ENCODE measurements at places on chromosomes 13 and 19. TPM values are rescaled to one million over a fixed set of nuclear protein-coding genes. Genes with fewer than 3 reads are reported as not detected.

Gene OR10H5
- not detected for total RNA-seq

Gene CYP4F11
- not detected for total RNA-seq

Gene CGB5
- not detected for total RNA-seq

Gene PIP5K1C
- 10.8 TPM for total RNA-seq

Gene RNF17
- not detected for total RNA-seq

Gene CBARP
- total RNA-seq = 8.5 TPM

Gene CC2D1A
- total RNA-seq = 37.5 TPM

Gene BST2
- not detected for total RNA-seq

Gene IGSF23
- not detected for total RNA-seq

Gene CLEC17A
- not detected for total RNA-seq

Gene ZNF85
- total RNA-seq = 7.2 TPM

Gene IGFL1
- 0.37 TPM for total RNA-seq

Gene RASA3
- 5.9 TPM for total RNA-seq

Gene SKA3
- 13.2 TPM for total RNA-seq

Gene NDUFA13
- total RNA-seq = 202 TPM

Gene KLK1
- total RNA-seq = 1.3 TPM

Gene TFPT
- total RNA-seq = 14.4 TPM

Gene ALKBH7
- total RNA-seq = 64.3 TPM

Gene PRR36
- 0.07 TPM for total RNA-seq

Gene C5AR1
- total RNA-seq = 0.65 TPM

Gene LGALS4
- 0.35 TPM for total RNA-seq

Gene PTPRS
- total RNA-seq = 31.1 TPM

Gene EPN1
- total RNA-seq = 177 TPM

Gene SULT2A1
- total RNA-seq = not detected

Gene NR2C2AP
- 16.4 TPM for total RNA-seq

Gene SNRNP70
- total RNA-seq = 217 TPM

Gene IFNL1
- total RNA-seq = not detected

Gene BRSK1
- total RNA-seq = 5.0 TPM

Gene MADCAM1
- not detected for total RNA-seq

Gene CD177
- 0.14 TPM for total RNA-seq

Gene C19orf85
- not detected for total RNA-seq

Gene FGF21
- not detected for total RNA-seq

Gene RB1
- total RNA-seq = 30.1 TPM

Gene CEACAM20
- total RNA-seq = not detected

Gene DCT
- not detected for total RNA-seq

Gene NKG7
- not detected for total RNA-seq

Gene NCR1
- not detected for total RNA-seq

Gene CALM3
- 294 TPM for total RNA-seq

All from airway epithelial cell (primary cell).